ENCODE measurements at places on chromosomes 2 and 18.

GRCh38 chr2:207133820-207134519 lies 31.8 kb downstream of the KLF7 start:
- no peak for DNase-seq

DNA sequence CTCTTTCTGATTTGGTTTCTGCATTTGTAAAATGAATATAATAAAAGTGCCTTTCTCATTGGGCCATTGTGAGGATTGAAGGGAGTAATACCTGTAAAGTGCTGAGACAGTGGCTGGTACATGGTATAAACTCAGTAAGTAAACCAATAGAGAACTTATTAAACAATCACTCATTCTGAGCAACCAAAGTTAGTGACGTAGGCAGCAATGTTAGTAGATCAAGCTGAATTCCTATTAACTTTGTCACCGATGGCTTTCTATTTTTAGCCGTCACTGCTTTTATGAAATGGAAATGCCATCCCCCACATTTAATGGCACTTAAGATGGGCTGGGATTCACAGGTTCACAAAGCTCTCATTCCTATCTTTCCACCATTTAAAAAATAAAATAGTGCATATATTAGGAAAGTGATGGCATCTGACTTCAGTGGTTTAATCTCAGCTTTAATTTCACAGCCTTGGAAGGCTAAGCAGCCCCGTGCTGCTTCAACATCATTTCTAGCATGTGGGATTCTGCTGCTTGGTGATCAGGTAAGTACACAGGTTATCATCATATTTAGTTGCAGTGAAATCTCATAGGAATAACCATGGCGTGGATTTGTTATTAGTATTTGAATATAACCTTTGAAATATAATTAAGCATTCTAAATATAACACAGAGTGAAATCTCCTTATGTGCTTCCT lies 17.6 kb upstream of the PPP4R1 start:
- DNase-seq = no peak

- no peak for DNase-seq
Measured at GRCh38 chr18:78292618-78293380, 686.8 kb upstream of the SALL3 start.

GRCh38 chr2:235468978-235469655 lies 24.7 kb upstream of the AGAP1 start:
- DNase-seq = peak; percentile 8

DNA sequence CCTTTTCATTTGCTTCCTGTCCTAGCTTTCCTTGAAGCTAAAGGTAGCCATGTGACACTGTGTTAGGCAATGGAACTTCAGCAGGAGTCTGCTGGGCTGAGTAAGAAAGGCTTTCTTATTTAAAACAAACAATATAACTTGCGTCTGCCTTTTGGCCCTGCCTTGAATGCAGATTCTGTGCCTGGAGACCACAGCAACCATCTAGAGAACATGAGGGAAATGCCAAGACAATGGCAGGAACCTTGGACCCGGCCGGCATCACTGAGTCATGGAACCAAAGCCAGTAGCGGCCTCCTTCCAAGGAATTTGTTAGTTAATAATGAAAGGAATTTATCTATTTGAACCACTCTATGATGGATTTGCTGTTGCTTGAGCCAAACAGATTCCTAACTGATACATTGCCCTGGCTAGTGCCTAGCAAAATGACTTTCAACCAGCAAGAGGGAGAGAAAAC lies 207.5 kb upstream of the EPHA4 start:
- no peak for DNase-seq

GRCh38 chr18:35588995-35589394 lies 7.5 kb downstream of the GALNT1 start:
- DNase-seq = no peak

Data from suppressor macrophage treated with lipopolysaccharide for 1 hour (primary cell).